Coronary artery (tissue), 2 donors: ENCODE measurements at places on chromosomes 11 and 22.

- no peak for DNase-seq
These were observed 556.5 kb downstream of the NELL1 start for GRCh38 chr11:21225860-21226259.

DNA sequence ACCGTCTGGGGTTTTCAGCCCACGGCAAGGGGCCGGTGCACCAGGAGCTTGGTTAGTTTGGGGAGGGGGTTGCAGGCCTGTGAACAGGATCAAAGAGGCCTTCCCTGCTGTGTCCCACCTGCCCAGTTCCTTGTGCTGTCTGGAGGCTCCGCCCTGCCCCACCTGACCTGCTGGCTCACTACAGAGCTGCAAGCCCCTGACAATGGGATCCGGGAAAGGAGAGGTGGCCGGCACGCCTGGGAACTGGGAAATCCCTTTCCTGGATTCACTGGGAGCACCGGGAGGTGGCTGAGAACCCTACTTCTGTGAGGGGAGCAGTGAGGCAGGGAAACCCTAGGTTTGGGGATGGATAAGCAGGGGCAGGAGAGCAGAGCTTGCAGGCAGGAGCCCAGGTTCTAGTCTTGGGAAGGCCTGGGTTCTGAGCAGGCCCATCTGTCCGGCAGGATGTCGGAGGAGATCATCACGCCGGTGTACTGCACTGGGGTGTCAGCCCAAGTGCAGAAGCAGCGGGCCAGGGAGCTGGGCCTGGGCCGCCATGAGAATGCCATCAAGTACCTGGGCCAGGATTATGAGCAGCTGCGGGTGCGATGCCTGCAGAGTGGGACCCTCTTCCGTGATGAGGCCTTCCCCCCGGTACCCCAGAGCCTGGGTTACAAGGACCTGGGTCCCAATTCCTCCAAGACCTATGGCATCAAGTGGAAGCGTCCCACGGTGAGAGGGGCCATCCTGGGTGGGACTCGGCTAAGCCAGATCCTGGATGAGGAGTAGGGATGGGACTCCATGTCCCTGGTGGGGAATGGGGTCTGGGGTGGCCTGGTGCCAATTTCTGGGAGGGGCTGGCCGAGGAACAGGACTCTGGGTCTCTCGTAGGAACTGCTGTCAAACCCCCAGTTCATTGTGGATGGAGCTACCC lies 786 bp downstream of the CAPN1 start:
- no peak for DNase-seq

DNA sequence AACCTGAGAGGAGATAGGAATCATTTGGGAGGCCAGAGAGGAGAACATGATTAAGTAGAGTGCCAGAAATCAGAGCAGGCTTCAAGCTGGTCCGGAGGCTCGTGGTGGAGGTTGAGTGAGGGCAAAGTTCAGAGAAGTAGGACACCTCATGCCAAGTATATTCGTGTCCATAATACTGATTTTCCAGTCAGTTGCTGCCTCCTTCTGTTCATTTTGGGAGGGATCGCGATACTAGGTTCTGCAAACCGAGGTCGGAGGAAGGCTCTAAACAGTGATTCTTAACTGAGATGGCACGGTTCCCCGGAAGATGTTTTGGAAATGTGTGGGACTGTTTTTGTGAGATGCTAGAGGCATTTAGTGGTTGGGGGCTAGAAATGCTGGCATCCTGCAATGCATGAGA lies 13.6 kb upstream of the CD3E start:
- DNase-seq = no peak

GRCh38 chr11:130801333-130802122 lies 114.8 kb downstream of the SNX19 start:
- no peak for DNase-seq

DNA sequence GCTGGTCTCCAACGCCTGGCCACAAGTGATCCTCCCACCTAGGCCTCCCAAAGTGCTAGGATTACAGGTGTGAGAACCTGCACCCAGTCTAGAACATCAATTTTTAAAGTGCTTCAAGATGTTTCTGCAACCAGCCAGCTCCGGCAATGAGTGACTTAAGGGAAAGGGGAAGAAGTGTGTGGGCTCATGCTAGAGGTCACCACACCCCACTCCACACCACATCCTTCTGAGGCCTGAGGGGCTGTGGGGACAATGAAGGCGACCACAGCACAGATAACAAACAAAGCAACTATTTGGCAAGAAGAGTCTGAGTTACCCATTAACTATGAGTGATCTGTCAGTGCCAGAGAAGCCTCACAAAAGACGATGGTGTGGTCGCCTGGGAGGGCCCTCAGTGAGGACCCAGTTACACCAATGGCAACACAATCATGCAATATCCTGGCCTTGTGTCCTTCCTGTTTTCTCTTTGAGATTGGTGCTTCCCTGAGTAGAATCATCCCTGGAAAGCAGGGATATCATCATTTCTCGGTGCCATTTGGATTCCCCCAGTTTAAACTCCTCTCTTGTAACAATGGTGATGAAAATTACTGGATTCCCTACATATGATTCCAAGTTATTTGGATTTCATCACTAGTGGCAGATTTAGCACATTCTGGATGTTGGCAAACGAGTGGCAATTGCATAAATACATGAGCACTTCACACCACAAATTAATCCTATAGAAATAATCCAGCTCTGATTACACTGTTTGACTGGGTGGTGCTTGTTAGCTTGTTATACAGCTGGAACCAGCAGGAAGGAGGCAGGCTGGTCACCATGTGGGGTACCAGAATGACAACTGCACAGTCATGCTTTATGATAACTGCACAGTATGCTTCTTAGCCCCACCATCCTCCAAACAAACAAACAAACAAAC lies 18.4 kb downstream of the ABTB2 start:
- DNase-seq = peak; percentile 54

DNA sequence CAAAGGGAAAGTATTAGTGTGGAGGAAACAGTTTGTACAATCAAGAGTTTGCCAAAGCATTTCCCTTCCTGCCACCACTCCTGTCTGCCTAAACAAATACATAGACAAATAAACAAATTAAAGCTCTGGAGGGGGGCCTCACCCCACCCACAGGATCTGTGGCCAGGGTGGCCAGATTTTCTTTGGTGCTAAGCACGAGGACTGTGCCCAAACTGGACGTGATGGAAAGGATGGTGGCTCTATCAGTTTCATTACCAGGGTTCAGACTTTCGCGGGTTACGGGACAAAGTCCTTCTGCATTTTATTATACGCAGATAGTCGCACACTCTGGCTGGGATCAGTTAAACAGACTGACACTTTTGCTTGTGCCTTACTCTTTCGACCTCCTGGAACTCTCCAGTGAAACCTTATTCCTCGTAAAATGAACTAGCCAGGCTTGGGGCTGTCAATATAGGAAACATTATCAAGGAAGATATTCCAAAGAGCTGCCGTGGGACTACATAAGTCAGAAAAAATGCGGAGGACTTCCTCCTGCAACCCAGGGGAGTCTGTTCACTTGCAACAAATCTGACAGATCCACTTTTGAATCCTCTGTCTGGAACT lies 11.2 kb downstream of the BARX2 start:
- DNase-seq = no peak

DNA sequence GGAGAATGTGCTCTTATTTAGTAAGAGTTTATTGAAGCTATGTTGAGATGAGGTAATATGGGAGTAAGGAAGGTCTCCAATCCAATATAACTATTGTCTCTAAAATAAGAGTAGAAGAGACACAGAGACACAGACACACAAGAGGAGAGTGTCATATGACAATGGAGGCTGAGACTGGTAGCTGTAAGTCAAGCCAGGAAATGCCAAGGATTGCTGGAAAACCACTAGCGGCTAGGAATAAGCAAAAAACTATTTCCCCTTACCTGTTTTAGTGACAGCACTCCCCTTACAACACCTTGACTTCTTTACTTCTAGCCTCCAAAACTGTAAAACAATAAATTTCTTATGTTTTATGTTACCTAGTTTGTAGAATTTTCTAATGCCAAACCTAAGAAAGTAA lies 1652.8 kb downstream of the LRRC4C start:
- DNase-seq = no peak

- no peak for DNase-seq
These were observed 231.2 kb downstream of the NTM start for GRCh38 chr11:131601586-131601985.

DNA sequence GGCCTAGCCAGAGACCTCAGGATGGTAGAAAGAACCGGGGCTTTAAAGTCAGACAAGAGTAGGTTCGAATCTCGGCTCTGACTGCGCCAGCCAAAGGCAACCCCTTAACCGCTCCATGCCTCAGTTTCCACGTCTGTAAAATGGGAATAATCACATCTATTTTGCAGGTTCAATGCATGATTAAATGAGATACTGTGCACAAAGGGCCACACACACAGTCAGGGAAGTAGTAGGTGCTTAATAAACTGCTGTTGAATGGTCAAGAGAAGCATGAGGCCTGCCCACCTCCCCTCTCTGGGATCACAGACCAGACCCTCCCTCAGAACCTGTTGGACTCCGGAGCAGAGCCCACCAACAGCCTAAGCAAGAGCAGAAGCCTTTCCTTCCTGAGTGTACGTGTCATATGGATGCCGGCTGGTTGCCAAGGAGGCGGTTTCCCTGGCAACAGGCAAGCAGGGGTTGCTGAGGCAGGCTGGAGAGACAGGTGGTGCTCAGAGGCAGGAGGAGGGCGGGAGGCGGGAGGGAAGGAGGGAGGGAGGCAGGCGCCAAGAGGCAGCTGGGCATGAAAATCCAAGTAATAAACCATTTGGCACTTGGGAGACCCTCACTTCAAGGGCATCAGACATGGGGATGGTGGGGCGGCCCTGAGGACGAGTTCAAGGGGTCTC lies 43.9 kb downstream of the NFAM1 start:
- no peak for DNase-seq

DNA sequence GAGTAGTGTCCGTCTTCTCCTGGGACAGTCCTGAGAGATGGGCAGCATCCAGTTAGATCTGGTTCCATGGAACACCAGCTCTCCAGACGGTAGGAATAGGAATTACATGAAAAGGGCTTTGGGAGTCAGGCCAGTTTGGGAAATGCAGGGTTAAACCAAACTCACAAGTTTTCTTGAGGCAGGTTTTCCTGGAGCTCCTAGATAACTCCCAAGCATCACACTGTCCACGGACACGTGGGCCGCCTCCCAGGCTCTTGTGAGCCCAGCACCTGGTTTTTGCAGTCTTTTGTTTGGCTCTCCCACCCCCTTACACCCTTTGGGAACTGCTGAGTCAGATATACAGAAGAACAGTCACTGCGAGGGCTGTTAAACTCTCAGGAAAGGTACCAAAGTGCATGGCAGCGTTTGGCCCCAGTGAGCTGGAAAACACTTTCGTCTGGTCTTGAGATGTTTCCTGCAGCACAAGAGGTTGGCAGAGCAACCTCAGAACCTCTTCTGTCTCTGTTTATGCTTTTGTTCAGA lies 90.0 kb downstream of the BCR start:
- no peak for DNase-seq

DNA sequence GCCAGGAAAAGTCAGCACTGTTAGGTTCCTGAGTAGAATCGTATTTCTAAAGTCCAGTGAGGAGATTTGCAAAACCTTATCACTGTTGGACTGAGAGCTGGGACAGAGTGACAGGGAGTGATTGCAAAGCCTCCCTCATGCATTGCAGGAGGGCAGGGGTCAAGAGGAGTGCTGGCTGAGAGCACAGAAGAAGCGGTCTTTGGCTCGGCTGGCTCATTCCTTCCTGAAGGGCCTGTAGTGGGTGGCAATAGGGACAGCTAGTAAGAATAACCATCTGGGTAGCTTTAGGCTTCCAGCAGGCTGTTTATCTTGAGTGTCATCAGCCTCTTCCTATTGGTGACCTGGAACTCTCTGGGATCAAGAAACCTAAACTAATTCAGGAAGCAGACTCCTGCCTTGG lies 53.4 kb downstream of the CD44 start:
- DNase-seq = no peak

- peak; percentile 7 for DNase-seq
These were observed 213.1 kb upstream of the B3GAT1 start for GRCh38 chr11:134625151-134625550.

- no peak for DNase-seq
These were observed 32.0 kb downstream of the SCUBE2 start for GRCh38 chr11:9059406-9059805.

DNA sequence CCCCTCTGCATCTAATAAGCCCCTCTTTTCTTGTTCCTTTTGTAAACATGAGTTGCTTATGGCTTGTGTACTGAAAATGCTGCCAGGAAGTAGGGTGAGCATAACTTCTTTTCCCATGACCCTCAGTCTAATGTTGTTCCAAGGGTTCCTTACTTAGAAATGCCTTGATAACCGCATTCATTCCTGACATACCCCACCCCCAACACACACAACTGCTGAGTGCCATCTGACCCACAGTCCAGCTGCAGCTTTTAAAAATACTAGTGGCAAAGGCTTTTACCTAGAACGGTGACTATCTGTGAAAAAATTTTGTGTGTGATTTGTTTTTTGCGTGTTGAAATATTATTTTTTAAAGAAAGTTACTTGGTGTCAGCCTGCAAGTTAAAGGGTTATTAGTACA lies 52.6 kb downstream of the ARHGAP42 start:
- no peak for DNase-seq

- DNase-seq = no peak
These were observed 41.5 kb downstream of the TRMU start for GRCh38 chr22:46376908-46377524.

DNA sequence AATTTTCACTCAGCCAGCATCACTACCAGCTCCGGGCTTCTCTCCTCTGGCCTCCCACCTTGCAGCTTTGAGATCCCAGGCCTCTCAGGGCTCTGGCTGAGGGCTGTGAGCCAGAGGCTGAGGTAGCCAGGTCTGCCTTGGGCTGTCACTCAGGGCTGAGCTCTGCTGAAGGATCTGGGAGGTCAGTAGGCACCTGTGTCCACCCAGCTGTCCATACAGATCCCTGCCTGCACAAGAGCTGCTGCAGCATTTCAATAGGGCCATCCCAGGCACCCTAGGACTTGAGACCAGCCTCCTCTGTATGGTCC lies 12.6 kb downstream of the KCNQ1OT1 start:
- no peak for DNase-seq

DNA sequence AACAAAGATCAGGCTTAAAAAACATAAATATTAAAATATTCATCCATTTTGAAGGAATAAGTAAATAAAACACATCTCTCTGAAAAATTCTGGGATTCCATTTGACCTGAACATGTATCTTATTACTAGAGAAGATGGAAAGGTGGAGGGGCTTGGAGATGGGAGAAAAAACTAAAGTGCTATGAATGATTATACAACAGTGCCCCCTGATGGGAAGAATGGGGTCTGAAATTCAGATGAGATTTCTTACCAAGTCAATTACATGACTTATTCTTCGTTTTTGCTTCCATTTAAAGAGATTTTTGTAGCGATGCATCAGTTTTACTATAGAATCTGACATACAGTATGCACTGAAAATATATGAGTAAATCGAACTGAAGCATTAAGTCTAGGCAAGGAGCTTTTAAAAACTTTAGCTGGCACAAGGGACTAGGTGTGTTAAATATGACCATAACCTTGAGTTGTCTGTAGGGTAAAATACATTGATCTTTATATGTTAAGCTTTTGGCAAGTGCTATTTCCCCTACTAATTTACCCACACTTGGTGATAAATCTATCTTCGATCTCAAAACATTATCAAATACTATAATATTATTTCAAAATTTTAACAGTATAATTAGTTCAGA lies 718.8 kb downstream of the CNTN5 start:
- DNase-seq = no peak

DNA sequence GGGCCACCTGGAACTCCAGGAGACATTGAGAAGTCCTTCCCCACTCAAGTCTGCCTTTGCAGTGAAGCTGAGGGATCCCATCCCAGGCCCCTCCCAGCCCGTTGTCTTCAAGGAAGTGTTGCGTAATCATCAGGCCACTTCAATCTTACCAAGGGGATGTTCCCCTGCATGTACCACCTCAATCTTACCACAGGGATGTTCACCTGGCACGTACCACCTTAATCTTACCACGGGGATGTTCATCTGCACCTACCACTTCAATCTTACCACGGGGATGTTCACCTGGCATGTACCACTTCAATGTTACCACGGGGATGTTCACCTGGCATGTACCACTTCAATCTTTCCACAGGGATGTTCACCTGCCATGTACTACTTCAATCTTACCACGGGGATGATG lies 108.0 kb upstream of the SYN3 start:
- no peak for DNase-seq
